ENCODE measurements at places on chromosomes 3 and 15. TPM values are rescaled to one million over a fixed set of nuclear protein-coding genes. Genes with fewer than 3 reads are reported as not detected.

DNA sequence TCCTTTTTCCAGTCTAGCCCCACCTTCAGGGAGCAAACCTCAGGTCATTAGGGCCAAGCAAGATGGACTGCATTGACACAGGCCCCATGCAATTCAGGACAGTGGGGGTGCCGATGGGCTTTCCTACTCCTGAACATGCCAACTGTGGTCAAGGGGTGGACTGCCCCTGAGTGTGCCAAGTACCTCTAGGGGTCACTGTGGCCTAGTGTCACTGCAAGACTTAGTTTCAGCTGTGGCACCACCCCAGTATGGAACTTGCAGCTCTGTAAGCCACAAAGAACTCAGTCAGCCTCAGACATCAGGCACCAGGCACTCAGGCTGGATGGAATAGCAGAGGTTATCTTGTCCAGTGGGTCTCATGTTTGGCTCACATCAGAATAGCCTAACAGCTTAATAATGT is 32.3 kb downstream of the EXOG start:
- DNase-seq: no peak

- DNase-seq: no peak
Observed at GRCh38 chr3:139044366-139045210, at the start of gene PRR23C. TSS of gene PRR23C (minus strand) at chr3:139044892. CDS start at chr3:139044620, 272 bp downstream.

GRCh38 chr15:61243983-61244593 is 15.0 kb upstream of the RORA start:
- no peak for DNase-seq

- no peak for DNase-seq
Observed at GRCh38 chr15:38588672-38589071, 24.1 kb upstream of the RASGRP1 start.

GRCh38 chr15:76386926-76387325 is 50.4 kb downstream of the ISL2 start:
- DNase-seq: no peak

DNA sequence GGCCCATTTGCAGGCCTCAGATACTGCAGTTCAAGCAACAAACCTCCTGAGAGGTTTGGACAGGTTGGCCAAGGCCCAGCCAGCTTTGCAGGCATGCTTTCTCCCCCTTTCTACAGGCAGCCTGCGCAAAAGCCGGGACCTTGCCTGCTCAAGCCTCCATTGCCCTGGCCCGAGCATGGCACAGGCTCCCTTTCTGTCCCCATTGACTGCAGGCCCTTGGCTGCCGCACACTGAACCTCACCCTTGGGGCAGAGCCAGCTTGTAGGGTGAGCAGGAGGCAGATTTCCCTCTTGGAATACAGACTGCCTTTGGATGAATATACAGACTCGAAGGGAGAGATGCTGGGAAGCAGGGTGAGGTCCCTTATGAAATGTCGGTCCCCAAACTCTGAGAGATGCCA is 461.7 kb upstream of the PROK2 start:
- DNase-seq: peak; percentile 39

DNA sequence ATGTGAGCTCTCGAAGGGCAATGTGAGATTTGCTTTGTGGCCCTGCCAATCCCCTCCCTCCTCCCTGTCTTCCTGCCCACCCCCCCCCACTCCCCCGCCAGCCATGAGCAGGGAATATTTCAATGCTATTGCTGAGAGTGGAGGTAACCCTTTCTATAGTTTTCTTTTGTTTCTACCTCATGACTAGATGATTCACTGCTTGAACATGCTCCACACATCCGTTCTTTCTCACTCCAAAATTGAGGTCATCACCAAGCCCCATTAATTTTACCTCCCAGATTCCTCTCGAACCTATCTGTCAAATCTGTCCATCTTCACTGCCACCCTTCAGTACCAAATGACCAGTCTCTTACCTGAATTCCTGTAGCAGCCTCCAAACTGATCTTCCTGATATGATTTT is 12.2 kb downstream of the ZNF774 start:
- no peak for DNase-seq

GRCh38 chr3:170423001-170423615 is 4.4 kb downstream of the CLDN11 start:
- DNase-seq: no peak

DNA sequence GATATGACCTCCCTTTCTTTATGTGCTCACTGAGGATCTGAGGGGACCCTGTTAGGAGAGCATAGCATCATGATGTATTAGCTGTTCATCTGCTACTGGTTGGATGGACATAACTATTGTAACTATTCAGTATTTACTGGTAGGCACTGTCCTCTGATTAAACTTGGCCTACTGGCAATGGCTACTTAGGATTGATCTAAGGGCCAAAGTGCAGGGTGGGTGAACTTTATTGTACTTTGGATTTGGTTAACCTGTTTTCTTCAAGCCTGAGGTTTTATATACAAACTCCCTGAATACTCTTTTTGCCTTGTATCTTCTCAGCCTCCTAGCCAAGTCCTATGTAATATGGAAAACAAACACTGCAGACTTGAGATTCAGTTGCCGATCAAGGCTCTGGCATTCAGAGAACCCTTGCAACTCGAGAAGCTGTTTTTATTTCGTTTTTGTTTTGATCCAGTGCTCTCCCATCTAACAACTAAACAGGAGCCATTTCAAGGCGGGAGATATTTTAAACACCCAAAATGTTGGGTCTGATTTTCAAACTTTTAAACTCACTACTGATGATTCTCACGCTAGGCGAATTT is 14.9 kb downstream of the GREM1 start:
- no peak for DNase-seq

DNA sequence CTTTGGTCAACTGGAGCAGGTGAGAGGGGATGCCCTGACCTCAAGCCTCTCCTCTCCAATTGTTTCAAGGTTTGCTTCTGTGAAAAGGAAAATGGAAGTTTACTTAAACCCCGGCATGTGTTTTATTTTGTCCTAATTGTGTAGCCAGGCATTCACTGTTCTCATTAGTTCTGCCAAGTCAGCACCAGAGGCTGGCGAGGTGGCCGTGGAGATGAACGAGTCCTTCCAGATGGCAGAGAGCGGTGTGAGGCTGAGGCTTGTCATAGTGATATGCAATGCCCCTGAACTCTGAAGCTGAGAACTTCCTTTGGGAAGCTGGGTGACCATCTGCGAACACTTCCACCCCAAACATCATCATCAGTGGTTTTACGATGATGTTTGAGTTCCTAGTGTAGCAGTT is 199.6 kb downstream of the TJP1 start:
- no peak for DNase-seq

DNA sequence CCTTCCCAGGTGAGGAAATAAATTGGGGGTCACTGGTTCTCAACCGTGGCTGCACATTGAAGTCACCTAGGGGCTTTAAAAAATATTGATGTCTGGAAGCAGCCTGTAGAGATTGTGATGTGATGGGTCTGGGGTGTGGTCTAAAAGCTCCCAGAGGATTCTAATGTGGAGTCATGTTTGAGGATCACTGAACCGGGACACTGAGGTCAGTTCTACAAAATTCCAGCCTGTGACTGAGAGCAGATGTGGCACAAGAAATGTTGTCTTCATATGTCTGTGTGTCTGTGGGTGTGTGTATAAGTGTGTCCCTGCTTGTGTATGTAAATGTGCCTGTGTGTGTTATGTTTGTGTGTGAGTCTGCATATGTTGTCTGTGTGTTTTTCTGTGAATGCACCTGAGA is 79.9 kb downstream of the TLE3 start:
- DNase-seq: no peak

DNA sequence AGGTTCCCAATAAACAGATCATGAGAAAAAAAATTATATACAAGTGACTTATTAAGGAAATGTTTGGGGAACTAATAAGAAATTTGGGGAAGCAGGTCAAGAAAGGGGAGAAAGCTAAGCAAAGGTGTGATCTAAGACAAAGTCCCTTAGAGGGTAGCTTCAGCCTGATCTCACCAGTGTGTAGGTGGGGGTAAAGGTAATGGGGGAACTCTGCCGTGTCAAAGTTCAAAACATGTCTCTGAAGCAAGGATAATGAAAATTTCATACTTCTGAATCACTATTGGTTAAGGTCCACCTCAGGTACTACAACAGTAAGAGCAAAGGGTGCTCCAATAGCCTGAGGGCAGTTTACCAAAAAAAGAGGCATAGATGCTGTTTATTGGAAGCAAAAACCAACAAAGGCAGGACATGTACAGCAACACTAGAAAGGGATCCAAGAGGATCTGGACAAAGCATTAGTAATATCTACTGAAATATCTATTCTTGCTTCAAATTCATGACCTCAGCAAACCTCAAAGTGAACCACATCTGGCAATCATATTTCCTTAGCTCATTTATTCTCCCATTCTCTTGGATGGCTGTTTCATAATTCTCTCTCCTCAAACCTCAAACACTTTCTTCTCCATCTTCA is 6.9 kb downstream of the ACAD11 start:
- DNase-seq: no peak

- DNase-seq: no peak
Observed at GRCh38 chr15:62617741-62618140, 424.8 kb upstream of the TPM1 start.

DNA sequence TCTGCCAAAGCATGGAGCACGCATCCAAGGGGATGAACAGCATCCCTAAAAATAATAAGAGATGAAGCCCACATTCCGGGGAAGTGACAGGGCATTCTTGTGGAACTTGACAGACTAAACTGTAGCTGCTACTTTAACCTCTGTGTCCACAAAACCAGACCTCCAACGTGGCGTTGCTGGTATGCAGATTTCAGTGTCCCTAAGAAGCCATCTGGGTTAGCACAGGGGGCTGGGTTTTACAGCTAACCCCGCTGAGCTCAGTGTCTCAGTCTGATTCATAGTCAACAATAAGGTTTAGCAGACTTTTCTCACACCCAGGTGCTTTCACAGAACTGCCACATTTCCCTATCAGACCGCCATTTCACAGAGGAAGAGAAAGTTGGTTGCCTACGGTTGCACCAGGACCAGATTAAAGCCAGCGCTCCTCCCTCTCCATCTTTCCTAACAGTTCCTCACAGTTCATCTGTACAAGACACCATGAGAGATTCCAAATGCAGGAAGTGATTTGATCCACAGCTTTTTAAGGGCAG is 61.6 kb upstream of the CTDSPL start:
- no peak for DNase-seq

Gene CTDSPL
- total RNA-seq: 41.6 TPM

Gene GPR149
- total RNA-seq: not detected

Gene NOX5
- total RNA-seq: 0.18 TPM

Gene MEIS2
- 55.1 TPM for total RNA-seq
